ENCODE measurements at places on chromosomes 6 and 20.

DNA sequence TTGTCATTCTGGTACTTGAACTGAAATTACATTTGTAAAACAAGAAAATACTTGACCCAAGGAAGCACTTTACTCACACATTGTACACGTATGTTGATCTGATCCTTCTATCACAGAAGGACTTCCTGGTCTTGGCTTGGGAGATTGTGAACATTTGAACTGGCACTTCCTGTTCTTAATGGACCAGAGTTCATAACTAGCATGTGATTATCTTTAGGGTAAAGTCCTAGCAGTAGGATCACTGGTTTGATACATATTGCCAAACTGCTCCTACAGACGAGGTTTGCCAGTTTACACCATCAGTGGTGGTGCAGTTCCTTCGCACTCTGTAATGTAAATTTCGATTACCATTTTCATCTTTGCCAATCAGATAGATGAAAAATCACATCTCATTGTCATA is 12.7 kb downstream of the HECA start:
- no peak for DNase-seq

DNA sequence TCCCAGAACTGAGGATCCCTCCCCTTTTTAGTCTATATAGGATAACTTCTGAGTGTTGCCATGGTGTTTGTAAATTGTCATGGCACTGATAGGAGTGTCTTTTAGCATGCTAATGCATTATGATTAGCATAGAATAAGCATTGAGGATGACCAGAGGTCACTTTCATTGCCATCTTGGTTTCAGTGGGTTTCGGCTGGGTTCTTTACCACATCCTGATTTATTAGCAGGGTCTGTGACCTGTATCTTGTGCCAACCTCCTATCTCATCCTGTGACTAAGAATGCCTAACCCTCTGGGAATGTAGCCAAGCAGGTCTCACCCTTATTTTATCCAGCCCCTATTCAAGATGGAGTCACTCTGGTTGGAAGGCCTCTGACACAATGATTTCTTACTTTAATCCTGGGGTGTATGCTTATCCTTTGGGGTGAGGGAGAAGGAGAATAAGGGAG is 19.6 kb downstream of the WFDC2 start:
- DNase-seq: no peak

DNA sequence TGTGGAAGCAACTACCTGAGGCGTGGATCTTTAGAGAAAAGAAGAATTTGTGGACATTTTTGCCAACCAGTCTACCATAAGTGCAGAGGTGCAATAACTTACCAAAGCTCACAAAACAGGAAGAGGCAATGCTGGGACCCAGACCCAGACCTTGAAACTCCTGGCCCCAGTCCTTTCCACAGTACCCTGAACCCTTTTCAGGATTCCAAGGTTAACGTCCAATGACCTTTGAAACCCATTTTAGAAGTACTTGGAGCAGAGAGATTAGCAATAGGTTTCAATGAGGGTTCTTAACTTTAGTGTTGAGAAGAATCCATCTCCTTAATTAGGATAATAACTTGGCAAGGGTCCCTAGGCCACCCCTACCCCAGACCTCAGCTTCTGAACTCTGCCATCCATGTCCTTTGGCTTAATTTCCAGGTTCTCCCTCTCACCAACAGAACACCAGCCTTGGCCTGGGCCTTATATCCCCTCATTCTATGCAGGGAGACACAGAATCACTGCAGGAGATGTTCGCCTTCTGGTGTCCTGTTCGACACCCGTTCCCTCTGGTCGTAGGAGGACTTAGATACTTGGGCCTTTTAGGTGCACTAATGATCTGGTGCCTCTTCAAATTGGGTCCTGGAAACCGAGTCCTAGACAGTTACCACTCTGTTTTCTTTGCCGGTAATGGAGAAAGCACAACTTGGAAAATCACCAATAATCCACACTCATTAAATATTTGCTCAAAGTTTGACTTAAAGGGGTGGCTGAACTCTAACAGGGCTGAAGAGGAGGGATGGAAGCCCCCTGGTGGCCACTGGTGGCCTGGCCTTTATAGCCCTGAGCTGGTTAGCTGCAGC is 40.6 kb downstream of the ISM1 start:
- no peak for DNase-seq

DNA sequence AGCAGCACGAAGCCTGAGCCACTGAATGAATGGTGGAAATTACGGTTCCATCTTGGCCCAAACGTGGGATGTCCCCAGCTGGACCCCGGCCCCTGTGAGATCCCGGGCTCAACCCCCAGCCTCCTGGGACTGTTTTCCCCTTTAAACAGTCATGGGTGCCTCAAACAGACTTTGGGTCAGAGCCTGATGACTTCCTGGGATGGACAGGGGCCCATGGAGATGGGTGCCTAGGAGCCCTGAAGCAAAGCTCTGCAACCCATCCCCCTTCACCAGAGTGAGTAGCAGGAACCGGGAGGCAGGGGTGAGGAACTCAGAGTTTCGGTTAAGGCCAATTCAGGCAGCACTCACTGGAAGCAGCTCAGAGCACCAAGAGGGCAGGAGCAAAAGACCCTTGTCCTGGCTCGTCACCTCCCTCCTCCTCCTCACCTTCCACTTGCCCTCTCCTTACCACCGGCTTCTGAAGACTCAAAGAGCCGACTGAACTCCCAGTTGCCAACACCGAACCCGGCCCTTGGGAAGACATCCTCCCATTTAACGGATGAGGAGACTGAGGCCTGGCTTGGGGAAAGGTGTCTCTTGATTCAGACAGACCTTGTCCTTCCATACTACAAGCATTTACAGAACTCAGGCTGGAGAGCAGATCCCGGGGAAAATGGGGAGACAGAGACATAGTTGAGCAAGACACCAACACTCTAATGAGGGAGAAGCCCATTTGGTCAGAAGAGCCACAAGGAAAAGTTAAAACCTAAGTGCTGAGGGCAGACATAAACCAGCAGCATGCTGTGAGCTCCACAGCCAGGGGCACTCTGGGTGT is 14.9 kb upstream of the TLDC2 start:
- no peak for DNase-seq

DNA sequence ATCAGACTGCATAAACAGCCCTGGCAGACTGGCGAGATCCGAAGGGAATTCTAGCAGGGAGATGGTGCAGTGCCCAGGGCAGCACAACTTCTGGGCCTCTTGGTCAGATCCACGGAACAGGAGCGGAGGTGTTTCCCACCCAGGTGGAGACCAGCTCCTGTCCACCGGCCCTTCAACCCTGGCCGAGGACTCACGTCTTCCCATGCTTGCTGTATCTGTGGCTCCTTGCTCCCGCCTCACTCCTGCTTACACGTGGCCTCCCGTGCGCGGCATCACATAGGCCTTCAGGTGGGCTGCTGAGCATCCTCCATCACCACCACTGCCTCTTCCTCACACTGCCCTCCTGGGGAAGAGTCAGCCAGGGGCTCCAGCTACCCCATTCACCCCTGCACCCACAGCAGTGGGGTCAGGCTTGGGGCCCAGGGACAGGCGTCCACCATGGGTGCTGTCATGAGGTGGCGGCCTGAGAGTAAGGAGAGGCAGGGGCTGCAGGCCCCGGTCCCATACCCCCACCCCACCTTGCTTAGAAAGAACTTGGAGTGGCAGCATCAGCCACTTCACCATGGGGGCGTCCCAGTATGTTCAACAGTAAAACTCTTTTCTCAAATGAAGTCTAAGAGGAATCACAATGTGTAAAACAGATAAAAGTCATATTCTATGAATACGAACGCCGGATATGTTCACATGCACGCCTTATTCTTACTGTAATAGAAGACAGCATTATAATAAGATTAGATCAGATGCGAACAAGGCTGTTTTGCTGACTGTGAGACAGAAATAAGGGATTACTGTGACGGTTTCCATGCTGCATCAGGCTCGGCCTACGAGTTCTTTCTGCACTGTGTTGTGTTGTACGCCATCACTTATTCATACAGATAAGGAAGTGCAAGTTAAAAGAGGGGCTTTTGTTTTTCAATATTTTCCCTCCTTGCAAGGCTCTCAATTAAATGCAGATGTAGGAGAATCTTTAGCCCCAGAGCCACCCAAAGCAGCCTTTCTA is 165.4 kb downstream of the GRM4 start:
- DNase-seq: no peak

GRCh38 chr6:33994472-33995308 is 151.2 kb downstream of the GRM4 start:
- no peak for DNase-seq

GRCh38 chr6:109998159-109998785 is 20.2 kb downstream of the GPR6 start:
- DNase-seq: no peak

DNA sequence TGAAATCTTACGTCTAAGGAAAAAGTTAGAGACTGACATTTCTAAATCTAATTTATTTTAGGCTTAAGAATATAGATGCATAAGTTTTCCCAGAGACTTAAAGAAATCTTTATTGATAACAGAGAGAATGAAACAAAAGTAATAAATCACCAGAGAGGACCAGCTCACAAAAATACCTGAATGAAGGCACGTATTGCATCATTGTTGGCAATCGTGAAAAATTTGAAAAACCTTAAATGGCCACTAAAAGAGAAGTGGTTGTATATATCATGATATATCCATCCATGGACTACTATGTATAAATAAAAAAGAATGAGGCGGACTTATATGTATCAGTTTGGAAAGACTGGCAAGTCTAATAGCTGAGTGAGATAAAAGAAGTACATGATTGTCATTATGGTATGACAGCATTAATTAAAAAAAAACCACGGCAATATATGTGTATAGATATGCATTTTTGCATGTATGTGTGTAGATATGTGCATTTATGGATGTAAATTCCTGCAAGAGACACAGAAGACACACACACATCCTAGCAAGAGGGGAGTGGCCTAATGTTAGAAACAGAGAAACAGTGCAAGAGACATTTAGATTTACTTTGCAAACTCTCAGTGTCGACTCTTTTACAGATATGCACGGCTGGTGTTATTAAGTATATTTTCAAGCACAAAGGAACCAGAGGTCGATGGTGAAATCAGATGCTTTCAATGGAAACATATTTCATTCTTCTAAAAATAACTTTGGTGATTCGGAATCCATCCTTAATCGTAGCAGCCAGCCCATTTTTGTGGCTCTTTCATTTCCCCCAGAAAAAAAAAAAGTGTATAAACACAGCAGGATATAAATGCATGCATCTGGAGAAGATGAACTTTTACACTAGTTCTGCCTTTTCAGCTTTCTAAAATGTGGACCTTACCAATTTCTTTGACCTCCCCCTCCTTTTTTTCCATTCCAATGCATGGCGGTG is 156.1 kb upstream of the SALL4 start:
- DNase-seq: no peak

DNA sequence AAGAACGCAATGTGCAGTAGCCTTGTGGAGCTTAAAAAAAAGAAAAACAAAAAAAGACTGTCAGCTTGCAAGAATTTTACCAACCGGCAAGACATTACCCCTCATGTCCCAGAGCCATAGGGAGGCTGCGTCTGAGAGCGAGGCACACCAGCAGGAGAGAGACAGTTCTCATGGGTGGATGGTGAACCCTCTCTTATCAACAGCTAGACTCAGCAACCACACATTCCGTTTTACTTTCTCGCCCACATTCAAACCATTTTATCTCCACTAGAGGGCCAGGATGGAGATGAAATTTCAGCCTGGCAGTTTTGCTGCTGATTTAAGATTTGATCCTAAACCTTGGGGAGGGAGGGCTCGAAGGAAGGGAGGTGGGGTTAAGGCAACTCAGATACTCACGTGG is 247.0 kb downstream of the ATXN1 start:
- no peak for DNase-seq

DNA sequence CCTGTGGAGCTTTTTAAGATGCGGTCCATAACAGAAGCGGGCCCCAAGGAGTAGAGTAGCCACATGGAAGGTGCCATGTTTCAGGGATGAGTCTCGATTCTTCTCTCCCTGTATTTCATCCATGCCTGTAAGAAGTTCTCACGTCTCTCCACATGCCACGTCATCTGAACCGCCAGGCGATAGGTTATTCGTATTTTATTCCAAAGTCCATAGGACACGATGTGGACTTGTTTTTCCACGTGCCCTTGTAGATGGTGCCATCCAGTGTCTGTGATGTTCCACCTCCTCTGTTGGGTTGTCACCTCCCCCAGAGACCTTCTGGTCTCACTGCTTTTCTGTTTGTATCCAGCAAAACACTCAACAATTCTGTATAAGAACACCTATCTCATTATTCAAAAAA is 17.6 kb downstream of the HEBP2 start:
- no peak for DNase-seq

DNA sequence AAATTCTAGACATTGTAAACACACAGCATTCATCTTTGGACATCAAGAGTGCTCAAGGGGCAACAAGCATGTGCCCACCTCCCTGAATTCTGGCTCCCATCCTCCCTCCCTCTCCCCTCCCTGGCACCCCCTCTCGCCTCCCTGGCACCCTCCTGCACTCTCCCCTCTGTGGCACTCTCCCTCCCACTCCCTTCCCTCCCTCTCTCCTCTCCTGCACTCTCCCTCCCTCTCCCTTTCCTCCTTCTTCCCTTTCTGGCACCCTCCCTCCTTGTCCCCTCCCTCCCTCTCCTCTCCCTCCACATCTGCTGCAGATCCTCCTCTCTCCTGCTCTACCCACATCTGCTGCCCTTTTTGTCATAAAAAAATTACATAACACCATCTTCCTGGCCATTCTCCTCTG is 113.0 kb upstream of the SLC22A23 start:
- no peak for DNase-seq

DNA sequence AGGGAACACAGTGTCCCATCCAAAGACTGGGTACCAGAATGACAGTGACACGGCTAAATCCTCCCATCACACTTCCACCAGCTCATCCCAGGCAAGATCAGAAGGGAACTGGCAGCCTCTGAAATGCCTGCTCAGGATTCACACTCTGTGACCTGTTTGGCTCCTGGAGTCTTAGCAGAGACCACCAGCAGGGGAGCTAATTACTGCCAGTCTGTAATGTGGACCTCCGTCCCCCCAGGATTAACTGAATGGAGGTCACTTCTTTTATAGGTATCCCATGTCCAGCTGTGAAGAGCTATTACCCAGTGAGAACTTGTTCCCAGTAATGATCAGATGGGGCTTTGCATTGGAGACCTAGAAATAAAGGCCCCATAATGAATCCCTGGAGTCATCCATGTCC is 45.2 kb downstream of the DEFB114 start:
- DNase-seq: no peak

GRCh38 chr6:152981989-152982903 is 595 bp downstream of the FBXO5 start:
- DNase-seq: peak; percentile 29

DNA sequence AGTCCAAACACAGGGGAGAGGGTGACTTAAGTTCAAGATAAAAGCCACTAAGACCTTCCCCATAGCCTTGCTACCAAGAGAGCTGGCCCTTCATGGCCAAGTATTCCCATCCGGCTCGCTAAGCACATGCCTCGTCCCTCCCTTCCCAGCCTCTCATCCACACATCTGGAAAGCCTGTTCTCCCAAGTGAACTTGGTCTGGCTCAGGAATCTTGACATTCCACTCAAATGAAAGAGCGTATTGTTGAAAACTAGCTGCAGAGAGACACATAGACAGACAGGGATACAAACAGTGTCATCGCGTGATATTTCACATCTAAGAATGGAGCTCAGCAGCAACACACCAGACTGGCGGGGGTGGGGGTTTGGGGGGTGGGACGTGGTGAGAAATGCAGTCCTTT is 182.8 kb upstream of the FOXQ1 start:
- no peak for DNase-seq
